Suprapubic skin (tissue), 4 donors: ENCODE measurements at places on chromosomes 16 and 17. TPM values are rescaled to one million over a fixed set of nuclear protein-coding genes. Genes with fewer than 3 reads are reported as not detected.

GRCh38 chr16:55264949-55265348, 59.1 kb upstream of the IRX6 start:
- no peak for DNase-seq

DNA sequence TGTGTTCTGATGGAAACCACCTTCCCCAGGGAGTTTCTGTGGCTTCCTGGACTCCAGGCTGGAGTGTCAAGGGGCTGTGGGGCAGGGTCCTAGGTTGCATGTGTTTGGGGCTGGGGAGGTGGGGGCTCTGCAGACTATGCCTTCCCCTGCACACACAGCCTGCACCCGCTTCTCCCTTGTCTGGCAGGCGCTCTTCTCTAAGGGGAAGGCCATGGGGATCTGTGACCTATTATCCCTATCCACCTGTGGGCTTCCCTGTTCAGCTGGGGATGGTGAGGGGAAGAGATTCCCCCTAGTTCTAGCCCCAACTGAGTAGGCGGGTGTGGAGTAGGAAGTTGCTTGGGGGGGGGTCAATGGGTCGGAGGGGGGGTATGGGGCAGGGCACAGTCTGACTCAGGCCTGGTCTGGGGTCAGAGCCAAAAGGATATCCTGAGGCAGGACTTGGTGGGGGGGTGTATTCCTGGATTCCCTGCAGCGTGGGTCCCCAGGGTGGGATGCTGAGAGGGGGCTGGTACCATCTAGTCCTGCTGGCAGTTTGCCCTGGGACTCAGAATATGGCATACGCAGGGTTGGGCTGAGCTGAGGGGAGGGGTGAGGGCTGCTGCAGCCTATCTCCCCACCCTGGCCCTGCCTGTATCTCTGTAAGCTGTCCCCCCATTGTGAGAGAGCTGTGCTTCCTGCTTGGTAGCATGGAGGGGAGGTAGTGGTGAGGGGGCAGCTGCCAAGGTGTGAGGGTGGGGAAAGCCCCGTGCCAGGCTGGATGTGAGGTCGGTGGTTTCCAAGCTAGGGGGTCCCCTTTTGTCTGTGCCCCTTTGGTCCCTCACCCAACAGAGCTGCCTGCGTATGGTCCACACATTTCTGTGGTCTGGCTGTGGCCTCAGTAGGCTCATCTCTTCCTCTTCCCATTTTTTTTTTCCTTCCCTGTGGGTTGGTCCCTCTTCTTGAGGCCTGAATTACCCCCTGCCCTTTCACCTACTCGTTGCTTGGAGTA, 14.7 kb downstream of the RARA start:
- DNase-seq = peak; percentile 86

GRCh38 chr16:71966932-71967331, 33.3 kb downstream of the PKD1L3 start:
- DNase-seq = no peak

DNA sequence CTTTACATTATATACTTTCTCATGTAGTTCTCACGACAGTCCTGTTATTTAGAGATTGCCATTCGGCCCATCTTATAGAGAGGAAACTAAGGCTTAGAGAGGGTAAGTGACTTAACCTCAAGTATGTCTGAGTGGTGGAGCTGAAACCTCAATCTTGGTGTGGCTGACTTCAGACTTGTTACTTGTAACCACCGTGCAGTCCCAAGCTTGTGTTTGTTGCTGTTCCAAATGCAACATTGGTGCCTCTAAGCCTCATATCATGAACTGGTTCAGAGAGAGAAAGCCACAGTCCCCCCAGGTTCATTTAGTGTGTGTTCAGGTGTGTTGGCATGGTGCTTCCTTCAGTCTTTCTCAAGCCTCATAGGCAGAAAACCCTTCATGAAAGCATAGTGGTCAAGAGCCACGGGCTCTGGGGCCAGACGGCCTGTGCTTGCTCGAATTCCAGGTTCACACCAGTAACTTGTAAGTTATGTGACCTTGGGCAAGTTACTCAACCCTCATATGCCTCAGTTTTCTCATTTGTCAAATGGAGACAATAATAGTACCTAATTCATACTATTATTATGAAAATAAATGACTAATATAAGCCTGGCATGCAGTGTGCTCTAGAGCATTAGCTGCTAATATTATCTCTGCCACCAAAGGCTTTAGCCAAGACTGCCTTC, 39.9 kb downstream of the CDH1 start:
- no peak for DNase-seq

DNA sequence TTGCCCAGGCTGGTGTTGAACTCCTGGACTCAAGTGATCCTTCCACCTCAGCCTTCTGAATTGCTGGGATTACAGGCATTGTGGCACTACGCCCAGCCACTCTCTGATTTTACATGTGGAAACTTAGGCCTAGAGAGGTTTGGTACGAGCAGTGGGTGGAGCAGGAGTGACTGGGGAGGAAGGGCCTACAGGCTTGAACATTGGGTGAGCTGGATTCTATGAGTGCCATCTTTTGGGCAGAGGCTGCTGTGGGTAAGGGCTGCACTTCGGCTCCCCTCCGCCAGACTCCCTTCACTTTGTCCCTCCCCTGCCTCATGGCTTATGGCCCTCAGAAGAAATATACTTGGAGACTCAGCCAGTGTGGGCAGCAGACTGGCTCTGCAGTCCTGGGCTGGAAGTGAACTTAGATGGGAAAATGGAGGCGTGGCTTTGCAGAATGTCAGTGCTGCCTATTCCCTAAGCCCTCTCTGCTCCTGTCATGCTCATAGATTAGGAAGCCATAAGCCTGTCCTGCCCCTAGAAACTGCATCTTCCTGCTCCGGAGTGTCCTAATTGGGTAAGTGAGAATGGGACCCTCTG, 9.5 kb upstream of the MRC2 start:
- no peak for DNase-seq

DNA sequence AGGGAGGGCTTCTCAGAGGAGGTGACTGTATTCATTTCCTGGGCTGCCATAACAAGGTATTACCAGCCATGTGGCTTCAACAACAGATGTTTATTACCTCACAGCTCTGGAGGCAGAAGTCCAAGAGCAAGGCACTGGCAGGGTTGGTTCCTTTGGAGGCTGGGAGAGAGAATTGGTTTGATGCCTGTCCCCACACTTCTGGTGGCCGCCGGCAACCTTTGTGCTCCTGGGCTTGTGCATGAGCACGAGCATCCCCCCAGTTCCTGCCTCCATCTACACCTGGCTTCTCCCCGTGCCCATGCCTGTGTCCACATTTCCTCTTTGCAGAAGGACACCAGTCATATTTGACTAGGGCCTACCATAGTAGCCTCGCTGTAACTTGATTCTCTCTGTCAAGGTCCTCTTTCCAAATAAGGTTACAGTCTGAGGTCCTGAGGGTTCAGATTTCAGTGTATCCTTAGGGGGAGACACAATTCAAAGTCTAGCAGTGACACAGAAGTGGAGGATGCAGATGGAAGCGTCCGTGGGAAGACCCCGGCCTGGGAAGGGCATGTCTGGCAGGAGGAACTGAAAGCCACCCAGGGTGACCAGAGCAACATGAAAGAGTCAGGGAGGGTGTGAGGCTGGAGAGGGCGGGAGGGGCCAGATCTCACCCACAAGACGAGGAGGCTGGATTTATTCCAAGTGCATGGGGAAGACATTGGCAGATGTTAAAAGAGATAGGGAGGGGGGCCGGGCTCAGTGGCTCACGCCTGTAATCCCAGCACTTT, 188.2 kb upstream of the HSBP1 start:
- DNase-seq = no peak

GRCh38 chr16:8572919-8573724, 17.2 kb downstream of the TMEM114 start:
- no peak for DNase-seq

- no peak for DNase-seq
Observed at GRCh38 chr17:60908324-60908723, 230.7 kb downstream of the BCAS3 start.

DNA sequence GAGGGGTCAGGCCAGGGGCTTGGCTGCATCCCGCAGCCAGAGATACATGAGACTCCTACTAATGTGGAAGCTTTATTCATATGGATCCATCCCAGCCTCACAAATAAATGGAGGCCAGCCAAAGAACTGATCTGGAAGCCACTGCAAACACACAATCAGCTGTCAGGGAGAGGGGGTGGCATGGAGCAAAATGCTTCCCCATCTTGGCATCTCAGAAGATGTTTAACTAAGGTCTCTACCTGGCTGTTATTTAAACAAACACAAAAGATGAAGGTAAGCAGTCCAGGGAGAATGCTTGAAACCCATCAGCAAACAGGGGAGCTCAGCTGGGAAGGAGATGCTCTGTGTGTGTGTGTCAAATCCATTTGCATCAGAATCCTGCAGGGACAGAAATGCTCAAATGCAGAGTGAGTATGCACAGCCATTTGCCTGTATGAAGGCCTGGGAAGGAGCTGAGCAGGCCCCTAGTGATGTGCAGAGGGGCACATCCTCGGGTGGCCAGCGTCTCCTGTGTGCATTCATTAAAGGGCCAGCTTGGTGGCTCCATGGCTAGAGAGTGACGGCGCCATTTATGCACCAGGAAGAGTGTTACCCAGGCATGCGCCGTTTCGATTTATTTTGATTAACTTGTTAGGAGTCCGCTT, 34.2 kb upstream of the IRX3 start:
- no peak for DNase-seq

DNA sequence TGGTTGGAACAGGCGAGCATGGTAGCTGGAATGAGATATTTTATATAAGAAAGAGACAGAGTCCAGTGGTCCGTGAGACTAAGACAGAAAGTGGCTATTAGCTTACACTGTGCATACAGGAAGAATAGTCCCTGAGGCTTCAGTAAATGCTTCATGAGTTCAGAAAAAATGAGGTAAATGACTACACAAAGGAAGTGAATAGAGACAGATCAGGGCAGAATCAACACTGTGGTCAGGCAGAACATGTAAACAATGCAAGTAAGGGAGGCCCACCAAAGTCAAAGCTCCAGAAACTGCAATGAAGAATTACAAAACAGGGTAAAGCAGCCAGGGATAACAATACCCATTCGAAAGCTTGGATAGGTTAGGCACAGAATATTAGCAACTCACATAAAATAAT, 4.8 kb downstream of the ABCA10 start:
- DNase-seq = no peak

GRCh38 chr16:11155284-11155806, 100.7 kb downstream of the SOCS1 start:
- no peak for DNase-seq

- no peak for DNase-seq
Observed at GRCh38 chr17:58365185-58365979, 13.4 kb upstream of the SUPT4H1 start.

GRCh38 chr17:33750943-33751701, 458.0 kb upstream of the ASIC2 start:
- no peak for DNase-seq

GRCh38 chr16:60776281-60776680, 1260.0 kb downstream of the CDH8 start:
- no peak for DNase-seq

DNA sequence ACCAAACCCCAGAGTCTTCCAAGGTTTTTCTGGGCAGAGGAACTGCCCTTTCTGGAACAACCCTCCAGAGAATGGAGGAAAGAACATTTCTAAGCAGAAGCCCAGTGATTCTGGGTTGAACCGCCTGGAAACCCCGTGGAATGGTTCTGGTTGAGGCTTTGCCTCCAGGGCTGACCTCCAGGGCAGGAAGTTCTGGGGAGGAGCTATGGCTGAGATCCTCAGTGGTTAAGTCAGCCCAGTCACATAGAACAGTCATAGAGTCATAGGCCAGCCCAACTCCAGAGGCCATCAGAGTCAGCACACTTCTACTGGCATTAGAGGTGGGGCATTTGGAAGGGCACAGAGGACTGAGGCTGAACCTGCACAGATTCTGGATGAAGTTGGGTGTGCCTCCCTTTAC, 65.9 kb downstream of the SPACA3 start:
- no peak for DNase-seq

GRCh38 chr16:57761301-57761700, 25.7 kb downstream of the KATNB1 start:
- no peak for DNase-seq

DNA sequence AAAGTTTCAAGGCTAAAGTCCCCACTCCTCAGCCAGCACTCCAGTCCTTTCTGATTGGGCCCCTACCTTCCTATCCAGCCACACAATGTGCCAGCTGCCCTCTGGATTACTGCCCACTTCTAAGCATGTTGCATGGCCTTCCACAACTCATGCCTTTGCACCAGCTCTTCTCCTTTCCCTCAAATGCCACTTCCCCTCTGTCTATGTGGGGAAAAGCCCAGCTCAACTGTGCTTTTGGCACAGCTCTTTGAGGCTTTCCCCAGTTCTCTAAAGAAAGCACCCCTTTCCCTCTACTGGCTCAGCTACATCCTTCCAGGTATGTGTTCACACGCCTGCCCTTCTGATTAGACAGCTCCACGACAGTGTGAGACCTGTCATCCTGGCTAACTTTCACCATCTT, 18.5 kb downstream of the GTF3C1 start:
- no peak for DNase-seq

GRCh38 chr16:66935314-66936011, at the start of gene CES2:
Gene CES2 (plus strand): TSS chr16:66935516. CDS start chr16:66935636, 120 bp downstream.
- peak; percentile 80 for DNase-seq

GRCh38 chr16:50263060-50263909, 3.1 kb upstream of the ADCY7 start:
- no peak for DNase-seq

- no peak for DNase-seq
Observed at GRCh38 chr17:1322480-1322879, 43.0 kb downstream of the TRARG1 start.

- DNase-seq = no peak
Observed at GRCh38 chr16:17313085-17313611, 157.6 kb downstream of the XYLT1 start.

GRCh38 chr16:64617836-64618476, 503.9 kb downstream of the CDH11 start:
- DNase-seq = no peak

DNA sequence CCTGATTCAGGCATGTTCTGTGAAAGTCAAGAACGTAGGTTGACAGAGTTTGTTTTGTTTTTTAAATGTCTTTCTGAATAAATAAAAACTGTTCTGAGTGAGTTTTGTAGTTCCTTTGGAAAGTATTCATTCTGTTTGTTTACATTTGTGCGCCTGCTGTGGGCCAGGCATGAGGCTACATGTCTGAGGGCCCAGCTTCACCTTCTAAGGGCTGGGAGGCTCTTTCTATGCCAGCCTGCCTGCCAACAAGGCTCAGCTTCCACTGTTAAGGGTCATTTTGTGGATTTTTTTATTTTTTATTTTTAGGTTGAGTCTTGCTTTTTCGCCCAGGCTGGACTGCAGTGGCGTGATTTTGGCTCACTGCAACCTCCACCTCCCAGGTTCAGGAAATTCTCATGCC, 6.1 kb downstream of the WWOX start:
- DNase-seq = no peak

Gene TEDC2
- not detected for total RNA-seq

Gene COPZ2
- 17.2 TPM for total RNA-seq

Gene SOST
- total RNA-seq = not detected

Gene CNEP1R1
- total RNA-seq = 13.5 TPM

Gene B3GNT9
- 9.7 TPM for total RNA-seq

Gene MYH2
- total RNA-seq = not detected

Gene RAB37
- 0.32 TPM for total RNA-seq
